Muscle of leg (tissue), 16 donors: ENCODE measurements at places on chromosomes 12 and 14. TPM values are rescaled to one million over a fixed set of nuclear protein-coding genes. Genes with fewer than 3 reads are reported as not detected.

GRCh38 chr12:6383572-6384498 lies at the start of gene LTBR:
Gene LTBR (plus strand): TSS chr12:6384162. CDS start chr12:6384359, 197 bp downstream.
- DNase-seq: peak; percentile 97

- DNase-seq: no peak
Observed at GRCh38 chr12:130514149-130514551, 176.5 kb downstream of the PIWIL1 start.

DNA sequence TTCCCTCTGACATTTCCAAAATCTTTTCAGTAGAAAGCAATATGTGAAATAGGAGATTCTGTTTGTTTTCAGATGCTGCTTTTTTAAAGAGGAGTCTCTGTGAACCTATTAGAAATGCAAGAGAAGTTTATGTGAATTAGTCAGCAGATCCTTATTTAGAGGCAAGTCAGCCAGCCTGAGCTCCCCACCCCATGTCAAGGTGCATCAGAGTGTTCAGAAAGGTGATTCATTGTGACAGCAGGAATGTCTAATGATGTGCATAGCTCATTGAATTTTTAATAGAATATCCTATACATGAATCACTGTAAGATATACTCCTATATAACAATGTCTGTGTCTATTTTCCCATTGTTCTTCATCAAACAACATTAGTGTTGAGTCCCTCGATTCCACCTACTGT lies 1222.4 kb upstream of the USP15 start:
- no peak for DNase-seq

GRCh38 chr14:59275668-59276067 lies 87.2 kb downstream of the DAAM1 start:
- peak; percentile 44 for DNase-seq

DNA sequence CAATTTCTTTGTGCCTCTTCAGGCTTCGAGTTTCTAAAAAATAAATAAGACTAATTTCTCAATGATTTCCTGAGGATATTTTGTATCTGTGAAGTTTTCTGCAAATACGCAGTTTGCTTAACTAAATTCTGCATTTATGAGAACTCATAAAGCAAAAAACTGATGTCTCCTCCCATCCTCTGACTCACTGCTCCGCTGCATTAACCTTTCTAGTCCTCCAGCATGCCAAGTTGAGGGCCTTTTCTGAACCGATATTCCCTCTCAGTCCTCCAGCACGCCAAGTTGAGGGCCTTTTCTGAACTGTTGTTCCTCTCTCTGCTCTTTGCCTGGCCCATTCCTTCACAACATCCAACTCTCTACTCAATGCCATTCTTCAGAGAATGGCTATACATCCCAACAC lies 3.2 kb downstream of the IPO8 start:
- DNase-seq: no peak

GRCh38 chr14:22390824-22391461 lies 198.1 kb downstream of the DAD1 start:
- no peak for DNase-seq

- peak; percentile 85 for DNase-seq
Observed at GRCh38 chr14:22432348-22432976, 156.6 kb downstream of the DAD1 start.

DNA sequence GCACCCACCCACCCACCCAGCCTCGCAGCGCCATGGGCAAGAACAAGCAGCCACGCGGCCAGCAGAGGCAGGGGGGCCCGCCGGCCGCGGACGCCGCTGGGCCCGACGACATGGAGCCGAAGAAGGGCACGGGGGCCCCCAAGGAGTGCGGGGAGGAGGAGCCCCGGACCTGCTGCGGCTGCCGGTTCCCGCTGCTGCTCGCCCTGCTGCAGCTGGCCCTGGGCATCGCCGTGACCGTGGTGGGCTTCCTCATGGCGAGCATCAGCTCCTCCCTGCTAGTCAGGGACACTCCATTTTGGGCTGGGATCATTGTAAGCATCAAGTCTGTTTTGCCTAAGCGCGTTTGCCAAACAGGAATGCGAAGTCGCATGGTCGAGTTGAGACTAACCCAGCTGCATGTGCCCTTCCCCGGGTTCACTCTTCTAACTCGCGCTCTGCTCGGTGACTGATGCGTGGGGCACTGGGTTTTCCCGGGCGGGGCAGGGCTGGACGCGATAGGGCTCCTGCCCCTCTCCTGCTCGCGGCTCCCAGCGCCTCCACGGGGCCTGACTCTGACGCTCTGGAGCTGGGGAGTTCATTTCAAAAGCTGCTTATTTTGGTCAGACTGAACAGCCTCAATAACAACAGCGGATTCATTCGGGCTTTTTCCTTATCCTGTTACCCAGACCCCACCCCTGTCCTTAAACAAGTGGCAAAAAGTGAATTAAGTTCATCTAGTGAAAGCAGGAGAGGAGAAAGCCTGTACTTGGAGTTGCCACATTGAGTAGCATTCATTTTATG lies 458 bp downstream of the SSPN start:
- DNase-seq: peak; percentile 77

DNA sequence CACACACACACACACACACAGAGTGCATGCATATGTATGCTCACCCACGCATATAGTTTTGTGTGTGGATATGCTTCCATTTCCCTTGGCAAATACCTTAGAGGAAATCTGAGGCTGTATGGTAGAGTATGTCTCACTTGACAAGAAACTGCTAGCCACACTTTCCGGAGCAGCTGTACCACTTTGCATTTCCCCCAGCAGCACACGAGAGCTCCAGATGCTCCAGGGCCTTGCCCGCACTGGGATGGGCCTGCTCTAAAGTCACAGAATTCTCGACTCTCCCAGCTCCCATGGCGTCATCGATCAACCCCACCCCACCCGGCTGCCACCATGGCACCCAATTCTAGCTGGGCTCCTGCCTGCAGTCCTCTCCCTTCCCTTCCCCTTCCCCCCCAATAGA lies 21.9 kb downstream of the CLMN start:
- no peak for DNase-seq

DNA sequence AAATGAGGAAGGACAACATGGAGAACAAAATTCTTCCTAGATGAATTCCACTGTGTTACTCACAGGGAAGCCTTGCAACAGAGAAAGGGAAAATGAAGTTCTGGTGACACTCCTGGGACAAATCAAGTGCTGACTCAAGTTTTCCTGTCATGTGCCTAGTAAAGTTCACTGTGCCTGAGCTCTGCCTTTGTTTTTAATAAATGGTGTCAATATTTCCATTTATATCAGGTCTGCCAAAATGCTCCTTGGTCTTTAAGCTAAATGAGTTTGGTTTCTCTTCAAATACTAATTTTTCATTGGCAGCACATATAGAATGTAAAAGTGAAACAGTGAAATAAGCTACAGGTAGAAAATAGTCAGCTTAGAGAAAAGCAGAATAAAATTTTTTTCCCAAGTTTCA lies 33.0 kb downstream of the HIGD1C start:
- peak; percentile 94 for DNase-seq

DNA sequence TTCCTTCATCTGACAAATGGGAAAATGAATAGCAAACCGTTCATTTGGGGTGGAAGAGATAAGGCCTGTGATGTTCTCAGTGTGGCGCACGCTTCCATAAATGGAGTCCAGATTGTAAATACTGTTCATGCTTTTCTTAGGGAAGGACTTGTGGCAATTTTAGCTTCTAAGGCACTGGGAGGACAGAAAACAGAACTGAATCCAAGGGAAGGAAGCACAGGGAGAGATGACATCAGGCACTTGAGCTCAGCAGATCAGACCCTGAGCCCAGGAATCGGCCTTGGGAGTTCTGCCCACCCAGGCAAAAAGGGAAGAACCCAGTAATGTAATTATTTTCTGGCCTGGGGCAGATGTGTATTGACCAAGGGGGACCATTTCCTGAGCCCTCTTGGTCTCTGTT lies 7.2 kb upstream of the SH2B3 start:
- peak; percentile 80 for DNase-seq

DNA sequence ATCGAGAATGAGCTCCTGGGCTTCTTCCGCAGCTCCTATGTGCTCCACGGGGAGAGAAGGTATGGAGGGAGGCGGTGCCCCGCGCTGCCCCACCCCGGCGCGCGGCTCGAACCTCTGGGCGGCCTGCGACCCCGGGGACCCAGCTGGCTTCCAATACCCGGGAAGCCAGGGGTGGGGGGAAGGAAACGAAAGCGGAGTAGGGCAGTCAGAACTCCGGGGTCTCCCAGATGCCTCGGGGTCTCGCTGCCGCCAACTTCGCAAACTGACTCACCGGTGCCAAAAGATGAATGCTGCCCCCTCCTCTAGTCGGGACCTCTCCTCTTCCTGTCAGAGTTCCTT lies 1.3 kb downstream of the TRHDE start:
- peak; percentile 4 for DNase-seq

DNA sequence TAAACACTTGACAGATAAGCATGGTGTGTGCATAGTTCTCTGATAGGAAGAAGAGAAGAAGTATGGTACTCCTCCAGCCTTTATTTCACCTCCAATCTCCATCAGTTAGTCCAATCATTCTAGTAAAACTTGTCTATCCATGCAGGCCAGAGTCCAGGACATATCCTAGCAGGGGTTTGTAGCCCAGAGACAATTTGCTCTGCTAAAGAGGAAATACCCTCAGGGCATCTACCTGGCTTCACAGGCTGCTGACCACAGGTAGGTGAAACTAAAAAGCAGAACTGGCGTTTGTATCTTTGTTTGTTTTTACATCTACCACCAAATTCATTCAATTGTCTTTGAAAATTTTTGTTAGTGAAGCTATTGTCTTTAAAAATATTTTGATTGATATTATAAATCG lies 717.6 kb downstream of the FSCB start:
- no peak for DNase-seq

Gene OXA1L
- total RNA-seq: 171 TPM

Gene NPFF
- 0.98 TPM for total RNA-seq

Gene BHLHE41
- total RNA-seq: 1.6 TPM

Gene CYP46A1
- total RNA-seq: 2.3 TPM

Gene KLRC2
- 0.13 TPM for total RNA-seq

Gene KRT3
- not detected for total RNA-seq

Gene RNU4-1
- 636 TPM for total RNA-seq
